ENCODE measurements at places on chromosomes 5 and 9. TPM values are rescaled to one million over a fixed set of nuclear protein-coding genes. Genes with fewer than 3 reads are reported as not detected.

CHSY3 gene
- 0.30 TPM for total RNA-seq

- no peak for DNase-seq
Measured at GRCh38 chr5:129506086-129506485, 46.0 kb downstream of the ADAMTS19 start.

DNA sequence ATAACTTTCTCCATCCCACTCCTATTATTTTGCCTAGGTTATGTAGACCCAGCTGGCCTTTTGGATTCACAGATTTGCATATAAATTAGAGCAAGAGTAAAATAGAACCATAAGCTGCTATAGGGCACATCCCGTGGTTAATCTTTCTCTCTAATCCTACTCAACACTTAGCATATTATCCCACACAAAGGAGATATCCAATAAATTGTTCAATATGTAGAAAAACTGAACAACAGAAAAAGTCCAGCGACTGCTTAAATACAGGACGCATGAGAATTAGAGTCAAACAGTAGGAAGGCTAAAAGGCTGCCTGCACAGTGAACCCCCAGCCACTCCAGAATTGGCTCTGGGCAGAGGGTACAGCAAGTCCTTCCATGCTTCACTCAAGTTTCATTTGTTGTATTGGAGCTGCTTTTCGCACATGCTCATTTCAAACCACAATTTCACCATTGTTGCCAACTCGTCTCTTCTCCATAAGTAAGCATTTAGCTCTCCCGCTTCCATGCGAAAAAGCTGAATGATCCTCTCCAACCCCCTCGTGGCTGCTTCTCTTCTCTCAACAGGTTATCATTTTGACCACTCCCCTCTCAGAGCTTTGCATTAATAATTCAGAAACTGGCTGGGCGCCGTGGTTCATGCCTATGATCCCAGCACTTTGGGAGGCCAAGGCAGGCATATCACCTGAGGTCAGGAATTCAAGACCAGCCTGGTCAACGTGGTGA is 14.1 kb upstream of the IQGAP2 start:
- no peak for DNase-seq

FLT4 gene
- 13.9 TPM for total RNA-seq

NIPAL4 gene
- total RNA-seq, result not detected

GRCh38 chr9:33289496-33289895 is 820 bp upstream of the NFX1 start:
- peak; percentile 7 for DNase-seq

ABHD17B gene
- total RNA-seq, result 86.5 TPM

- DNase-seq, result no peak
Measured at GRCh38 chr9:35556776-35557175, 48.3 kb upstream of the TESK1 start.

CREBRF gene
- total RNA-seq, result 14.3 TPM

SPAG8 gene
- total RNA-seq, result 1.6 TPM

OGN gene
- total RNA-seq, result not detected

NUTM2F gene
- 0.22 TPM for total RNA-seq
